Right renal pelvis (tissue), 4 donors: ENCODE measurements at places on chromosomes 11 and 22.

GRCh38 chr11:85748455-85748891 lies 62.5 kb downstream of the SYTL2 start:
- DNase-seq = no peak

GRCh38 chr11:122598971-122599370 lies 56.6 kb upstream of the UBASH3B start:
- DNase-seq = no peak

GRCh38 chr22:44623771-44624510 lies 78.1 kb upstream of the PRR5 start:
- no peak for DNase-seq

DNA sequence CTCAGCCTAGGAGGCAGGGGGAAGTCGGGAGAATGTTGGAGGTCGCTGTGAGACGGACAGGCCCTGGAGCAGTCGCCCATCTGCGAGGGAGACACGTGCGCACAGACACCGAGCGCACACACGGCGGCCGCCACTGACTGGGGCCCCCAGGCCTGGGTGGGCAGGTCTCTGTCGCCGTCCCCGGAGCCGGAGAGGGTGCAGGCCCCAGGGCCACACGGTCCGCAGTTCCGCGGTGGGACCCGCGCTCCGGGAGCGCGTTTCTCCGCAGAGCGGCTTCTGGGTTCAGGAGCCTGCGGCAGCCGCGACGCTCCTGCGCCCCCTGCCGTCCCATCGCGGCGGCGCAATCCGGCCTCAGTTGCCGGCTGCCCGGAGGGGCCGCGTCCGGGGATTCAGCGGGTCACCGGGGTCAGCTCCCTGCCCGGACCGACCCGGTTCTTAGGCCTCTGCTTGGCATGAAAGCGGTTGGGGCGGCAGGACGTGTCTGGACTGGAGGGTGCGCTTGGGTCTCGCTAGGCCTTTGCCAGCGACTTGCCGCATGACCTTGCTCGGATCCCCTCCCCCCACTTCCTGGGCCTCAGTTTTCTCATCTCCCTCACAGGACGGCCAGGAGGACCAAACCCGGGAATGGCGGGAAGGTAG lies 31.2 kb downstream of the PDE2A start:
- DNase-seq = peak; percentile 18

GRCh38 chr11:15234796-15235195 lies 120.1 kb downstream of the INSC start:
- DNase-seq = no peak

- DNase-seq = no peak
Observed at GRCh38 chr11:31800398-31801265, 10.5 kb downstream of the PAX6 start.

GRCh38 chr11:58574881-58575280 lies 775 bp downstream of the LPXN start:
- no peak for DNase-seq

GRCh38 chr22:27212617-27213177 lies 555.3 kb downstream of the MIAT start:
- DNase-seq = peak; percentile 77

- DNase-seq = no peak
Observed at GRCh38 chr11:70876685-70877084, 375.7 kb downstream of the SHANK2 start.
